ENCODE measurements at places on chromosomes 2 and 18. TPM values are rescaled to one million over a fixed set of nuclear protein-coding genes. Genes with fewer than 3 reads are reported as not detected.

DNA sequence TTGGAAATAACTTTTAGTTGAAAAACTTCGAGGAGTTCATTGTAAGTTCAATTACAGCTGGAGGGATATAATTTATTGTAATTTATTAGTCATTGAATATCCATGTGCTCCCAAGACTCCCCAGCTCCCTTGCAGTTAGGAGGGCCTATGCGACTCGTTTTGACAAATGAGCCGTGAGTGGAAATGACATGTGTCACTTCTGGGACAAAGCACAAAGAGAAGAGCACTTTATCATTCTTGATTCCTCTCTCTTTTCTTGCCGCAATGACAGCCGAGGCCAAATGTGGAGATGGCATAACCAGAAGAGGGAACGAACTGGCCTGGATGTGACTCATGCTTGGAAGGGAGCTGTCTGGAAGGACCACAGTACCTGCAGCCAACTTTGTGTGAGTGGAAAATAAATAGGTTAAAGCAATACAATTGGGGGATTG is 44.2 kb upstream of the ITSN2 start:
- DNase-seq, result no peak

GRCh38 chr2:148459377-148459778 is 185.2 kb upstream of the EPC2 start:
- DNase-seq, result peak; percentile 12

DNA sequence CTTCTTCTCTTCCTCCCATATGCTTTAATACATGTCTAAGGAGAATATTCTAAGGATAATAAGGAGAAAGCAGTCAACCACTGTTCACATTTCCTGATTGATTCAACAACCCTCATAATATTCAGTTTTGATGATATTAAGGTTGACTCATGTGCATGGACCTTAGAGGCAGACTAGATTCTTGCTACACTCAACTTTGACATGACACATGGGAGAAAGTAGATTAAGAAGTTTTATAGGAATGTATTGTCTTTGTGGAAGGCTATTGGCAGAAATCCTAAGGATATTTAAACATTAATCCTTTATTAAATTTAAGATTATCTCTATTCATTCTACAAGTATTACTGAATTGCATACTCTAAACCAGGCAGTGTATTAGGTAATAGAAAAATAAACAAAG is 309.1 kb upstream of the CYRIA start:
- no peak for DNase-seq

GRCh38 chr2:63424329-63425078 is 163.8 kb downstream of the WDPCP start:
- no peak for DNase-seq

- no peak for DNase-seq
Observed at GRCh38 chr2:203605302-203605701, 70.2 kb upstream of the RAPH1 start.

- peak; percentile 87 for DNase-seq
Observed at GRCh38 chr2:73212448-73213176, 1.4 kb upstream of the SMYD5 start.

GRCh38 chr2:204715361-204715760 is 170.1 kb downstream of the PARD3B start:
- DNase-seq, result no peak

- peak; percentile 73 for DNase-seq
Observed at GRCh38 chr2:20093263-20094141, 42.1 kb upstream of the LAPTM4A start.

- DNase-seq, result no peak
Observed at GRCh38 chr2:102619414-102620319, at the start of gene SLC9A2. Gene SLC9A2, plus strand, starts transcription at chr2:102619553. Its CDS starts 296 bp downstream, at chr2:102619849.

DNA sequence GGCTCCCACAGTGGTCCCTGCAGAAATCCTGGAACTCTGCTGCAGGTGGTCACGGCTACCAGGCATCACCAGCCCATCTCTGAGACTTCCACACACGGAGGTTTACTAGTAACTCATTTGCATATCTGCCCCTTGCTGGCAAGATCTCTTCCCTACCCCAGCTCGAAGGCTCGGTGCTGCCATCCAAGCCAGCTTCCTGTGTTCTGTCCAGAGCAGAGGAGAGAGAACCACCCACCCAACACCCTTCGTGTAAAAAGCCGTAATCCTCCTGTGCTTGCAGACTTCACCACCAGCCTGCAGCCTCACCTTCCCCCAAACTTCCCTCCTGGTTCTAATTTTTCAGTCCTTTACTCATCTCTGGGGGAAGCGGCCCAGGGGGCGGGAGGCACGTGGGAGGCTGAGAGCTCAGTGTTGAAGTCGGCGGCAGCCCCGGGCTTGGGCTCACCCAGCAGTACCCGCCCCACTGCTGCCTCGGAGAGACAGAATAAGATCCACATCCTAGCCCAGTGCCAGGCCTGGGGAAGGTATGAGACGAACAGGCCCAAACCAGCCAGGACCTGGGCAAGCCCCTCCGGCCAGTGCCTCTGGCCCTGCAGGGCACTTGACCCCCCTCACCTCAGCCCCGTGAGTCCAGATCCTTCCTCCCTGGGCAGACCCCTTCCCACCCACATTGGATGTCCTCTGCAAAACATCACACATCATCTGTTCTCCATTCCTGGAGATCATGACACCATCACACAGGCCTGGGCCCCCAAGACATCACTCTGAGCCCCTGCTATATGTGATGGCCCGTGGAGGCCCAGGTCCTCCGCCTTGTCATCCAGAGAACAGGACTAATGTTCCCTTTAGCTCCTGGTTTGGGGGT is 145.8 kb upstream of the ID2 start:
- DNase-seq, result peak; percentile 39

- DNase-seq, result no peak
Observed at GRCh38 chr2:1937066-1937465, 192.8 kb upstream of the PXDN start.

- DNase-seq, result no peak
Observed at GRCh38 chr2:238339395-238339780, 19.1 kb downstream of the TRAF3IP1 start.

DNA sequence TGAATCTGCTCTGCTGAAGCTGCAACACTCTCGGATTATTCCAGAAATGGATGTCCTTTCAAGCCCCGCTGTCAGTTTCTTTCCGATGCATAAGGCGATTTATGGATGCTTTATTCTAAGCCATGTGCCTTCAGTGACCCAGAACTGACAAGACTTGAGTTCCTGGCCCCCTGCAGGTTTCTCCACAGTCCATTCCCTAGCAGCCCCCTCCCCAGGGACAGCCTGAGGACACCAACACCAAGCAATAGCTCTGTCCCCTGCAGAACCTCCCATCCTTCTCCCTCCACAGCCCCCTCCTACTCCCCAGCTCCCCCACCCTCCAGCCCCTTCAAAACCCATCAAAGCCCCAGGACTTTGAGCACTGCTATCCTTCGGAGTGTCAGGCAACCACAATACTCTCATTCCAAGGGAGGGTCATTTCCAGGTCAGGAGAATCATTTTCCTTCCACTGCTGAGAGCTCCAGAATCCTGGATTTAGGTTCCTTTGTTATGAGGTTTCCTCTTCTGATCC is 24.6 kb upstream of the SPP2 start:
- peak; percentile 5 for DNase-seq

GRCh38 chr2:2566396-2567323 is 235.6 kb upstream of the MYT1L start:
- DNase-seq, result no peak

- no peak for DNase-seq
Observed at GRCh38 chr2:98607104-98607503, 1.2 kb downstream of the COA5 start.

DNA sequence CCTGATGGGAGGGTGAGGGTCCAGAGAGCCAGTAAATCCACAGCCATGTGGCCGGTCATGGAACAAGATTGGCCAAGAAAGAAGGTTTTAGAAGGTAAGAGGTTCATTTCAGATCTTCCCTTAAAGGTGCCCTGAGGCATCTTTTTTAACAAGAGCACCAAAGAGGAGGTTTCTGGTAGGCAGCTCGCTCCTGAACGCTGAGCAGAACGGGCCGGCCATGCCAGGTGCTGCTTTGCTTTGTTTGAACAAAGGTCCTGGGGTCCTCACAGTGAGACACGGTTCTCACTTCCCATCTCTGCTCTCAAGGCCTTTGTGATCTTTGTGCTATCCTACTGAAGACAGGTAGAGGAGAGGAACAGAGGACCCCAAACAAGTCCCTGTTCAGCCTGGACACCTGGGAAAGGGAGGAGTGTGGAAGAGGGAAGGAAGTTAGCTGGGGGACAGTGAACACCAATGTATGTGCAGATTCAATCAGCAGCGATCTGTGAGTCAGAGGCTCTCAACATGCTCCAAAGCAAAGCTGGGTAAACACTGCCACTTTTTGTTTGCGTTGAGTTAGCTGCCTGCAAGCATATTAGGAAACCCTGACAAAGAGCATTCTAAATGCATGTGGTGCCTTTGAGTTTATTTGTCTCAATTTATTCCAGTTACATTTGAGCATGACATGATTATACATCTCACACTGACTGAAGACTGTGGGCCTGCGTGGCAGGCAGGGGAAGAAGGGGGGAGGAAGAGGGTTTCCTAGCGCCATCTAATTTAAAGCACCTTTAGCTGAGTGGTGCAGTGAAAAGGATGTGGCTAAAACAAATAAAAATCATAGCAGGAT is 102.4 kb downstream of the ASB1 start:
- DNase-seq, result peak; percentile 15

DNA sequence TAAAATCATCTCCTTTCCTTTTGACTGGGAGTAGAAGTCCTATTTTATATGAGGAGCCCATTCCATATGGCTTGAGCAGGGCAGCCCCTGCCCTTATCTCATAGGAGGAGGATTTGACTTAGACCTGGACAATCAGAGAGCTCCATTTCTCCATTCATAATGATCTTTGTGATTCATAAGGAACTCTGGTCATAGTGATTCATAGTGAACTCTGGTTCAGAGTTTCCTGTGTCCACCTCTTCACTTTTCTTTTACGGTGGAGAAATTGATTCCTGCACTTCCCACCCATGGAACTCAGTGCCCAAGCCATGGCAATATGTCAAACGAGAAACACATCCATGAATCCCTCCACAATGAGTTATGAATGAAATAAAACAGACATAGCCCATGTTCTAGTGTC is 12.8 kb upstream of the MYO3B start:
- no peak for DNase-seq

GRCh38 chr18:36766836-36767235 is 62.0 kb downstream of the TPGS2 start:
- no peak for DNase-seq

- peak; percentile 74 for DNase-seq
Observed at GRCh38 chr2:21642647-21643046, 518.9 kb downstream of the TDRD15 start.

DNA sequence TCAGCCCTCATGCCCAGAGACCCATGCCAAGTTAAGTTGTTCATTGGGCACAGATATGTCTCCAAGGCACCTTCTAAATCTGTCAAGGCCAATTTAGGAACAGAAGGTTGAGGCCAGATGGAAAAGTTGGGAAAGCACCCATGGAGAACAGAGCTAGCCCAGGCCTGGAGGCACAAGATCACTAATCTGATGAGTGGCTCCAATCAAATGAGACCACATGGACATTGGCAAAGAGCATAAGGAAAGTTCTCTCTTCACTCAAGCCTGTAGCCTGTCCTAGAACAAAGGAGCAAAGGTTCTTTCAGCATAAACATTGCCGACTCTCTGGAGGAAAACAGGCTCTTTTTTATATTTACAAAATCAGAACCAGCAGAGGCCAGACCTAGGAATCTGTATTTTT is 154.8 kb downstream of the RNF152 start:
- no peak for DNase-seq

DNA sequence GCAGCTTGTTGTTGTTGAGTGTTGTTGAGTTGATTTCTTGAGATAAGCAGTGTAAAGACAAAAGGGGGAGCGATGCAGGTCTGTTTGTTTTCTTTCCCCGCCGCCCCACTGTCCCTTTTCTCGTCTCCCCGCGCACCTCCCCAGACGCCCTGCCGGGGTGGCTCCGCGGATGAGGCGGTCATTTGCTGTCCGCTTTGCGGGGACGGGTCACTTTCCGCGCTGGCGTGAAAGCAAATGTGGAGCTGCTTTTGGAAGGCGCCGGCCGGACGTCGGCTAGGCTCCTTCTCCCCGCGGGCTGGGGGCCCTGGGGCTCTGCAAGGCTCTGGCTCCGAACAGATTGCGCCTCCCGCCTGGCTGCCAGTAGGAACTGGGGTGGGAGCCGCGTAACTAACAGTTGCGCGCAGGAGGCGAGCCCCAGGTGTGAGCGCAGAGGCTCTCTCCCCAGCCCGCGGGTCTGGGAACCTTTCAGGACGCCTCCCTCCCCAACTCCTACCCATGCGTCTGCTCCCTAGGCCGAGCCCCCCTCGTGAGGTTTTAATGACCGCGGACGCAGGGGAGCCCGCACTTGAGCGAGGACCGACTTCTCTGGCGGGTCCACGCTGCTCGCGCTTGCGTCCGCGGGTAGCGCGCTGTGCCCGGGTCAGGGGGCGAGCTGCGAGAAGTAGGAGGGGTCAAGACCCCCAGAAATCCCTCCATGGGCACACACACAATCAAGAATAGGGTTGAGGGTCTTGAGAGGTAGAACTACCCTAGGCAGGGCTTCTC is 146.6 kb downstream of the MEIS1 start:
- peak; percentile 68 for DNase-seq

DNA sequence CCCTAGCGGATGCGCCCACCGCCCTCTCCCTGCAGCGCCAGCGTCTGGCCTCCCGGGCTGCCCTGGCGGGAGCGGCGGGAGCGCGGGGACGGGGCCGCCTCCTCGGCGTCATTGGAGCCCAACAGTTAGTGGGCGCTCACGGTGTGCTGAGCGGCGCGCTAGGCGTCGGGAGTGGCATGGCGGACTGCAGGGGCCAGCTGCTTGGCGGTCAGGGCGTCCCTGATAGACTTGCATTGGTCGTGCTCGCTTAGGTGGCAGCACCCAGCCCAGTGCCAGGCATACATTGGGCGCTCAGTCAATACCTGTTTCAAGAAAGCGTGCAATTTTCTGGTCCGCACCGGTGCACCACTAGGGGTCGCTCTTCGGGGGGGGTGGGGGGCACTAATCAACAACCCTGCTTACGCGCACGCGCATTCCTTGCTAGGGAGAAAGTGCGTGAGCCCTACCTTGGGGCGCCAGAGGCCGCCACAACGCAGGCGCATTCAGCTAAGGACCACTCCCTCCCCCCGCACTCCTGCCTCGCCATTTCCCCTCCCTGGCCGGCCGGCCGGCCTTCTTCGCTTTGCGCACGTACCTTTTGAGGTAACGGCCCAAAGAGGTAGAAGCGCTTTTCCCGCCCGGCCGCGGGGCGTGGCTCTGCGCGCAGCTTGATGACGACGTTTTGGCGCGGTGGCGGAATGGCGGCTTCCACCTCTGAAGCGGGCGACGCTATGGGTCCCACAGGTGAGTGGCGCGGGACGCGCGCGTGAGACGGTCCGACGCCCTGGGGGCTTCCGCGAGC is 411 bp upstream of the MZT2A start:
- peak; percentile 97 for DNase-seq

- no peak for DNase-seq
Observed at GRCh38 chr18:38972571-38972970, 1407.0 kb upstream of the CELF4 start.

- peak; percentile 28 for DNase-seq
Observed at GRCh38 chr18:42614619-42615293, 500.7 kb downstream of the RIT2 start.

- peak; percentile 96 for DNase-seq
Observed at GRCh38 chr18:10715791-10716190, 190.0 kb downstream of the NAPG start.

The PKDCC gene
- total RNA-seq, result 93.2 TPM

The RPL31 gene
- total RNA-seq, result 1,420 TPM

The IL37 gene
- total RNA-seq, result not detected

The TMEM182 gene
- total RNA-seq, result 20.2 TPM

The ROCK2 gene
- total RNA-seq, result 106 TPM

The FOXI3 gene
- 1.7 TPM for total RNA-seq

The AP1S3 gene
- 6.3 TPM for total RNA-seq
